ENCODE measurements at places on chromosomes 3 and 15.

GRCh38 chr15:72169921-72170611 lies 27.5 kb downstream of the GRAMD2A start:
- no peak for DNase-seq

GRCh38 chr15:101088788-101089578 lies 162.9 kb downstream of the CHSY1 start:
- DNase-seq: peak; percentile 85

- DNase-seq: no peak
Observed at GRCh38 chr3:191030929-191031328, 168.1 kb upstream of the OSTN start.

DNA sequence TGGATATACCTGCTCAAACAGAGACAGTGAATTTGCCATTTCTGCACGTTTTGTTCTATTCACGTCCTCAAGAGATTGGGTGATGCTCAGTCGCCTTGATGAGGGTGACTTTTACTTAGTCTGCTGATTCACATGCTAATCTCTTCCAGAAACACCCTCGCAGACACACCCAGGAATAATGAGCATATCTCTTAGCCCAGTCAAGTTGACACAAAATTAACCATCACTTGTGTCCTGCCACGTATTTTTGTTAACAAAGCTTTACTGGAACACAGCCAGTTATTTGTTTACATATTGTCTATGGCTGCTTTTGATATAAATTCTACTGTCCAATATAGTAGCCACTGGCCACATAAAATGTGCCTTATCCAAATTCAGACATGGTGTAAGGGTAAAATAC lies 218.3 kb downstream of the FHIT start:
- no peak for DNase-seq

DNA sequence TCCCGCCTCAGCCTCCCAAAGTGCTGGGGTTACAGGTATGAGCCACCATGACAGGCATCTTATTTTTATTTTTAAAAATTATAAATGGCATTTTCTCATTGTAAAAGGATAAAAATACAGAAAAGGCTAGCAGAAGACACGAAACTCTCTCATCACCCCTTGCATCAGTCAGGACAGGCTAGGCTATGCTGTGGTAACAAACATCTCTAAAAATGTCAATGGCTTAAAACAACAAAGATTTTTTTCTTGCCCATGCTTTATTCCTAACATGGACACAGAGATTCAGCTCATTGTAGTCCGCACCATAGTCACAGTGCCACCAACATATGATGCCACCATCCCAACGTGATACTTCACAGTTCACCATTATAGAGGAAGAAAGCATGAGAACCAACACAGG lies 34.0 kb upstream of the SEMA4B start:
- DNase-seq: no peak

GRCh38 chr15:70142322-70143191 lies 44.8 kb upstream of the TLE3 start:
- no peak for DNase-seq

- DNase-seq: no peak
Observed at GRCh38 chr15:43383070-43383469, 12.2 kb downstream of the TUBGCP4 start.

DNA sequence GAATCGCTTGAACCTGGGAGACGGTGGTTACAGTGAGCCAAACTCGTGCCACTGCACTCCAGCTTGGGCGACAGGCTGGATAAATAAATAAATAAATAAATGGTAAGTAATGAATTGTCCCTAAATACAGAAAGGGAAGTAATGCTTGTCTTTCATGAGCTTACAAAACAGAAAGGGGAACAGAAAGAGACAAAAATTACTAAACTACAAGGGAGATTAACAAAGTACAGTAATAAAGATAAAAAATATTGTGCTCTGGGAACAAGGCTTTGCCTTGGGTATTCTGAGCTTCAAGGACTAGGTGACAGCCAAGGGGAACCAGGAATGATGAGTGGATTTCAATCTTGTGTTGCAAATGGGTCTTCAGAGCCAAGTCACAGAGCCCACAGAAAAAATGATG lies 9.2 kb upstream of the HLTF start:
- DNase-seq: no peak

GRCh38 chr15:100526027-100526481 lies 2.7 kb downstream of the CERS3 start:
- DNase-seq: no peak

Data from activated T-cell treated with anti-CD3 and anti-CD28 coated beads, Interleukin-2, amount 50 U/mL, for 1 hour (primary cell).